A673 (cell line): ENCODE measurements at places on chromosomes 6 and 20. TPM values are rescaled to one million over a fixed set of nuclear protein-coding genes. Genes with fewer than 3 reads are reported as not detected.

DNA sequence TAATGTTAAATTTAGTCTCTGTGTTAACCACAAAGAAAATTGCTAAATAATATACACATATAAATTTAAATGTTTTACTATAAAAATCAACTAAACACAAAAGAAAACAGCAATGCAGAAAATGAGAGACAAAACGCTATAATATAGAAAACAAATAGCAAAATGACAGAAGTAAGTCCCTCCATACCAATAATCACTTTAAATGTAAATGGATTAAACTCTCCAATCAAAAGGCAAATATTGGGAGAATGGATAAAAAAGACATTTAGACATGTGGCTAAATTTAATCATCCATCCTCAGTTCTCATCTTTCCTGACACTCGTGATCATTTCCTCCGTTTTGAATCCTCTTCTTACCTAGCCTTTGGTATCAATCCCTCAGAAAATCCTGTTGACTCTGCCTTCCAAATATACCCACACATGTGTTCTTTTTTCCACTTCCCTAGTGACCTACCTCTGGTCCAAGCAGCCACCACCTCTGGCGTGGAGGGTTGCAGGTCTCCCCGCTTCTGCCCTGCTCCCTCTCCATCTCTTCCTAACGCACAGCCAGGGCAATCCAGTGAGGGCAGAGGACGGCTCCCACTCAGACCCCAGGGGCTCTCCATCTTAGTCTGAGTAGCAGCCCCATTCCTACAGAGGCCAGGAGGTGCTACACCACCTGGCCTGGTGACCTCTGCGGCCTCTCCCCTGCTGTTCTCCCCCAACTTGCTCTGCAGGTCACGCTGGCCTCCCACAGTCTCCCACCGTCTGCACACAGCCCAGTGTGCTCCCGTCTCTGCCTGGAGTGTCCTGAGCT lies 149.2 kb downstream of the RNASET2 start:
- H3K27me3 ChIP-seq = no peaks in the 10 kb centered on the region
- no peaks in the 10 kb centered on the region for H3K36me3 ChIP-seq
- H3K4me1 ChIP-seq = no peaks in the 10 kb centered on the region
- no peak for DNase-seq
- H3K4me3 ChIP-seq = no peak overlapping the region
- no peak overlapping the region for H3K27ac ChIP-seq

GRCh38 chr6:158481690-158482473 lies 78.0 kb upstream of the TMEM181 start:
- DNase-seq = peak; percentile 54
- H3K27me3 ChIP-seq = no peaks in the 10 kb centered on the region
- no peak overlapping the region for H3K4me3 ChIP-seq
- peaks cover 6% of the 10 kb centered on the region for H3K36me3 ChIP-seq
- H3K27ac ChIP-seq = no peak overlapping the region

- H3K4me1 ChIP-seq = peaks cover 31% of the 10 kb centered on the region
- no peak overlapping the region for H3K4me3 ChIP-seq
- H3K36me3 ChIP-seq = no peaks in the 10 kb centered on the region
- peak; percentile 27 for DNase-seq
- H3K27ac ChIP-seq = no peak overlapping the region
Observed at GRCh38 chr6:142400495-142400894, 98.7 kb downstream of the ADGRG6 start.

DNA sequence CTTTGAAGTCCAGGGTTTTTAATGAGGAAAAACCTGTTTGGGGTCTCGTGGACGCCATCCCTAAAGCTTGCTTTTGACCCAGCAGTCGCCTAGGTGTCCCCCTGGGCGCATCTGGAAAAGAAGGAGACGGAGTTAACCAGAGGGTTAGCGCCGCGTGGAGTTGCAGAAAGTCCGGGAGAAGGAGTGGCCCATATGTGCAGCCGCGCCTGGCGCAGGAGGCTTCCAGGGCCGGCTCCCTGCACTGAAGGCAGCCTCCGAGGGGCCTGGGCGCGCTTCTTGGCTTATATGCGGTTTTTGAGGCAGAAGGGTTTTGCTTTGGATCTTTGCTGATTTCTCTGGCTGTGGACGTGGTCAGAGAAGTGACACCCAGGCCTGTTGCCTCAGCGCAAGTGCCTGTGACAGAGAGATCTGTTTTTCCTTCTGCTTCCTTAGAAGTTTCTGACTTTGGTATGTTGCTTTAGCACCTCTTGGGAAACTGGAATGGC lies 987 bp downstream of the TMEM181 start:
- peaks cover 15% of the 10 kb centered on the region for H3K4me1 ChIP-seq
- peak overlapping the region; percentile 98 for H3K4me3 ChIP-seq
- peak overlapping the region; percentile 90 for H3K27ac ChIP-seq
- H3K36me3 ChIP-seq = no peaks in the 10 kb centered on the region
- DNase-seq = peak; percentile 45

DNA sequence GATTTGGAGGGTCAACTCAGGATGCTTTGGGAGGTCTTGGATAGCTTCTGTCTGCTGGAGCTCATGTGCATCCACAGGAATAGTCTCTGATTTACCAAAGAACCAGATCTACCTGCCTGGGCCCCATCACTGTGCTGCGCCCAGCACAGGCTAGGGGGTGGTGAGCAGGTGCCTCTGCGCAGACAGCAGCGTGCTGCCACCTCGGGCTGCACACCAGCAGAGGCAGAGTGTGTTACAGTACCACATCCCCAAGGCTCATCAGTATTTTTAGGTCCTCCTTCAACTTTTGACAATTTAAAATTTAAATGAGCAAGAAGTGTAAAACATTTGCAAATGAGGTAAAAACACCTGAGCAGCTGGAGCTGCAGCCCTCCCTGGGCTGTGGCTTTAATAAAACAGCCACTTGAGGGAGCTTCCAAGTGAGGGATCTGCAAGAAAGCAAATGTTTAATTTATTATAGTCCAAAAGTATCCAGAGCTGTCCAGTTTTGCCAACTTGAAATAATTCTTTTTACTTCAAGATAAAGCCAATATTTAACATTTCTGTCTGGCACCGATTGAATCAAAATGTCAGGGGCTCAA lies 324.9 kb downstream of the ZFAND3 start:
- no peak overlapping the region for H3K27ac ChIP-seq
- no peaks in the 10 kb centered on the region for H3K27me3 ChIP-seq
- DNase-seq = no peak
- peaks cover 12% of the 10 kb centered on the region for H3K4me1 ChIP-seq

The ATAT1 gene
- total RNA-seq = 31.7 and 33.0 TPM in 2 replicates

The GSTA2 gene
- total RNA-seq = not detected in 2 replicates

The TRIM40 gene
- not detected in 2 replicates for total RNA-seq

The CLVS2 gene
- 84.9 and 89.6 TPM in 2 replicates for total RNA-seq

The GPLD1 gene
- total RNA-seq = 0.63 and 1.1 TPM in 2 replicates
